ENCODE measurements at places on chromosomes 5 and 9.

DNA sequence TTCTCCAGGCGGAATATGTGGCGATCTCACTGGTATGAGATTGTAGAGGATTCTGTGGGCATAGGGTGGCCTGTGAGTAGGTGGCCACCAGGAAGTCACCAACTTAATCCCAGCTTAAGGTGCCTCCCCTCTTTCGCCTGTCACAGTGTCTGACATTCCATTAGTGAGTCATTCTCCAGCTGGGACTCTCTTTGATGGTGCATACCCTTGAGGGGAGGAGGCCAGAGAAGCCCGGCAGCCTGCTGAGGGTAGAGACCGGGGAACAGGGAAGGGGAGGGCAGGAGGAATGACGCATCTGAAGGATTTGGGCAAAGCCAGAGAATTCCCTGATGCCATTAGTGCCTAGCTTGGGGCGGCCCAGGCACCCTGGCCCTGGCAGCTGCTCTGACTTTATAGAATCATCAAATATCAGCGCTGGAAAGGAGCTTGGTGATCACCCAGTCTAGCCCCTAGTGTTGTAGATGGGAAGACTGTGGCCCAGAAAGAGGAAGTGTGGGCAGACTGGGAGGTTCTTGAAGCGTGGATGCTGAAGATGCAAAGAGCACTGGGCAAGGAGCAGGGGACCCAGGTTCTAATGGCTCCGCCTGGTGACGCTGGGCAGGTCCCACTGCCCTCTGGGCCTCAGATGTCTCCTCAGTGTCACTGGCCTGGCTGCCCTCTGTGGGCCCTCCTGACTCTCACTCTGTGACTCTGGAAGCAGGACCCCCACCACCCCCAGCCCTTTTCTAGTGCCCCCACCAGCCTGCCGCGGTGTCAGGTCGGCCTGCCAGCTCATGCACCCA is 41.4 kb downstream of the DAB2IP start:
- DNase-seq: peak; percentile 66

DNA sequence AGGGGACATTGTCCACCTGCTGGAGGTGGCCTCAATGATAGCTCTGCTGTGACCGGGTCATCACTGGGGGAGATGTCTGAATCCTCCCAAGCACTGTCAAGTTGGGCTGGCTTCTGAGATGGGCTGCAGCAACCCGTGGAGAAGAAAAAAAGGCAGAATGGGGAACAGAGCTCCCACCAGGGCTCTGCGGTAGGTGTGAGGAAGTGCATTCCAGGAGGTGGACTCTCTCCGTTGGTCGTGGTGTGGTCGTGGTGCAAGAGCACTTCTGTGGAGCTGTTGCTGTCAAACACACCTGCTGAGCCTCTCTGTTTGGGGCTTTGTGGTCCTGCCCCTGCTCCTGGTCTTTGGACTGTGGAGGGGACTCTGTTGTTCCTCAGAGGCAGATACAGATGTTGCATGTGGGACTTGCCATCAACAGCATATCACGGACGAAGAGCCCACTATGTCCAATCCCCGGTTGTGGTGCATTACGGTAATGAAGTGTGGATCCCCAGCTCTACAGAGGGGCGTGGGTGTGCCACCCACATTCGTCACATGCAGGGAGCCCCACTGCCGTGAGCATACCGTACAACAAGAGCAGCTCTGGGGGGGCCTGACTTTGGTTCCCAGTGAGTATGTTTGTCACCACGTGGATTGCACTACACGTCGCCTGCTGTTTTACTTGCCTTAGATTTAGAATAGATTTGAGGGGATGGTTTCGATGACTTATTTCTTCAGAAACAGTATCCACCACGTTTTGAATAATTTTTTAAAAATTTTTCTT is 36.0 kb upstream of the PITX1 start:
- no peak for DNase-seq

- peak; percentile 35 for DNase-seq
Measured at GRCh38 chr5:2695200-2695891, 56.1 kb downstream of the IRX2 start.

DNA sequence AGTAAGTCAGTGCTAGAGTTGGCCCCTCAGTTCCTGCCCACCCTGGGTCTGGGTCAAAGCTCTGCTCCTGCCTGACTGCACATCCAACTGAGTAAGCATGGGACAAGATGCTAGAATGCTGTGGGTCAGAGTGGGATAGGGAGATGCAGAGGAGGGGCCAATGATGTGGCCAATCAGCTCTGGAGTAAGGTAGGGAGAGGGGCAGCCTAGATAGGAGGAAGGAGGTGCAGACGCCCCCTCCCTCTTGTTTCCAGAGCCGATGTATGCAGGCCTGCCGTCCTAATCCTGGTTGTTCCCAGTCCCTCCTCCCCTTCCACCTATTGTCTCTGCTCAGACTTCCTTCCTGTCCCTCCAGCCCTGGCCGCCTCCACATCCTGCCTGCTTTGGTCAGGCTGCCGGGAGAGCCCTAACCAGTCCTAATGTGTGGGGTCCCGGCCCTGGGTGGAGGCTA is 1.3 kb downstream of the ARAP3 start:
- peak; percentile 95 for DNase-seq

GRCh38 chr9:133812941-133813748 is 75.0 kb upstream of the SARDH start:
- no peak for DNase-seq

- DNase-seq: no peak
Measured at GRCh38 chr5:131260895-131261294, 3.0 kb upstream of the CDC42SE2 start.

Data from H7 (cell line).